Activated CD8-positive, alpha-beta memory T cell treated with anti-CD3 and anti-CD28 coated beads for 4 hours (primary cell): ENCODE measurements at places on chromosomes 2 and 18.

DNA sequence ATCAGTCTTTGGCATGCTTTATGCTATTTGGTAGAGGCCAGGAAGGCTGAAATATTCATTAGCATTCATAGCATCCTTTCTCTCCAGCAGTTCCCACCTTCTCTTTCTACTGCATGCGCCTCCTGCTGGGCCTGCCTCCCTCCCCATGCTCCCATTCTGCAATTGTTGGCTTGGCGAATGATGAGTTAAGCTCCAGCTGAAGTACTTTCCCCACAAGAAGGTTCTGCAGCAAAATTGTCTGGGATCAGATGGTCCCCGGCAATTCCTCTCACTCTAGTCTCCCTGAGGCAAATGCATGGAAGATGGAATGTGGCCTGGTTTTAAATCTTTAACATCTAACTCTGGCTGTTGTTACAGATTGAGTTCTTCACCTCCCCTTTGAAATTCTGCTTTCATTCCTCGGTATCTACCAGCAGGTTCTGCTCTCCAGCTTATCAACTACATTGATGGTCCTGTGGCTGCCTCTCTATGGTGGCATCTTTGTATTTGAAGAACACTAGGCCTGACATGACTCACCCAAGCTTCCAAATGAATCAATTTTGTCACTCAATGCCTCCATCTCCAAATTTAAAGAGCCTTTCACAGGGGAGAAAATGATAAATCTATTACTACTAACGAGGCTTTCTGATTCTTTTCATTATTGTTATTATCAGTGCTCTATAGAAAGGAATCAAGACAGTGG lies 55.9 kb downstream of the KCTD18 start:
- no peak for DNase-seq

- DNase-seq: no peak
Measured at GRCh38 chr2:98912221-98912851, 23.7 kb downstream of the CRACDL start.

GRCh38 chr2:123853161-123853560 lies 171.9 kb upstream of the CNTNAP5 start:
- DNase-seq: no peak

GRCh38 chr2:216665717-216666116 lies 29.6 kb downstream of the IGFBP5 start:
- DNase-seq: no peak

DNA sequence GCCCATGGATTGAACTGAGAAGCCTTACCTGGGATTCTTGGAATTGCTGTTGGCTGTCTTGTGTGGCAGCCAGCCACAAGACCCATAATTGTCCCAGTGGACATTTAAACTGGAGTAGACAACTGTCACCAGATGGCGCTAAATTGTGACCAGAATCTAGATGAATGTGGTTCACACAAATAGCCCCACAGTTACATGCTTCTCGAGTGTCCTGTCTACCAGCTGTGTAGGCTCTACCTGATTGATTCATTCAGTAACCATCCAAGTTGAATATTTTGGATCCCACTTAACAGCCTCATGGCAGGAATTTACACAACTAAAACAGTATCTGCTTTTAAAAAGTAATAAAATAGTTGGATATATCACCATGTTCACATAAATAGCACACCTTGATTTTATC lies 73.2 kb downstream of the MAP4K4 start:
- no peak for DNase-seq

DNA sequence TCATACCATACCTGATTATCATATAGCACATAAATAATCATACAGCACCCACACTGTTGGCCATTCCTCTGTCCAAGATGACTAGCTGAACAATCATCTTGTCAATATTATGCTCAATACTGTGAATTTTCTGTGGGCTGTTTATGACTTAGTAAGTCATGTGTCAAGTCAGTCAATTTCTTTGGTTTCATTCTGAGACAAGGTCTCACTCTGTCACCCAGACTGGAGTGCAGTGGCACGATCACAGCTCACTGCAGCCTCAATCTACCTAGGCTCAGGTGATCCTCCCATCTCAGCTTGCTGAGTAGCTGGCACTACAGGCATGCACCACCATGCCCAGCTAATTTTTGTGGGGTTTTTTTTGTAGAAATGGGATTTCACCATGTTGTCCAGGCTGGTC lies 5.7 kb downstream of the MCM6 start:
- no peak for DNase-seq

DNA sequence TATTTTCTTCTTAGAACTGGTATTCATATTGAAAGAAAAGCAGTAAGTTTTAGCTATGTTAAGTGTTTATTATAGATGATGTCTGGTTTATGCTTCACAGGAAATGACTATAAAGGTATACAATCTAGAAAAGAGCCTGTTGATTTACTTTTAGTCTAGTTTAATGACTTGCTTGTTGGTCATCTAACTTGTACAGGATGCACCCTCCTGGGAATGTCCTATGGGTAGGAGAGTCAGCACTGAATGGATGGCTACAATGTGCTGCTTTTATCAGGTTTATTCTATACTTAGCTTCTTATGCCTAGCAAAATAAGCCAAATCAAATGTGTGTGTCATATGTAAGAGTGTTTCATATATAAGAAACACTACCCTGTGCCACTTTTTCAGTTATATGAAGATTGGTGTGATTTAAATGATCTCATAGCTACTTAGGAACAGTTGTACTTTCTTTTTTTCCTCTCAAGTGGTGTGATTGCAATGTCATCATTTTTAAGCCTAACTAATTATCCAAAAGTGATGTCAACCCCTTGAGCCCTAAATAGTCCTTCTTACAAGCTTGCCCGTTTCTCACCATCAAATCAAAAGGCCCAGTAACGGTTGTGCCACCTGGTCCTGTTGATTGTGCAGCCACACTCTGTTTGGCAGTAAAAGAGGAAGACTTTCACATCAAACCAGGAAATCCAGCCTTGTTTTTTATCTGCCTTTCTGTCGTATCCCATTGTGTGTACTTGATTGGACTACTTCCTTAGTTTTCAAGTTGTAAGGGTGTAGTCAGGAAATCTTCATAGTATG lies 176.0 kb downstream of the DIS3L2 start:
- DNase-seq: no peak

DNA sequence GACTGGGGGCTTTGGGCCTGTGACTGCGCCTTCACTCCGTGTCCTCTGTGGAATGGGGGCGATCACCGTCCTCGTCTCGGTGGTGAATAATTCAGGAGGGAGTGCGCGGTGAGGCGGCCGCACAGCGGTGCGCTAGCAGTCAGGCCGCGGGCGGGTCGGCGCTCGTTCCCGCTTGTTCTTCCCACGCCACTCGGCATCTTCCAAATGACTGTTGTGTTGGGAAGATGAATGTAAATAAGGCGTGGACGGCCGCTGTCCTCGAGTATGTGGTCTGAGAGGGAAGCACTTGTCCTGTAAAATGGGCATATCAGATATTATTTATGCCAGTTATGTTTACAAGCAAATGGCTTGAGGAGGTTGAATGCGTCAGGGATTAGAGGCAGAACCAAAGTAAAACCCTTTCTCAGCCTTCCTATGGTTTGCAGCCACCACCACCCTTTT lies 608 bp upstream of the VPS4B start:
- DNase-seq: no peak

- no peak for DNase-seq
Measured at GRCh38 chr2:68203587-68203986, 45.9 kb downstream of the PNO1 start.

DNA sequence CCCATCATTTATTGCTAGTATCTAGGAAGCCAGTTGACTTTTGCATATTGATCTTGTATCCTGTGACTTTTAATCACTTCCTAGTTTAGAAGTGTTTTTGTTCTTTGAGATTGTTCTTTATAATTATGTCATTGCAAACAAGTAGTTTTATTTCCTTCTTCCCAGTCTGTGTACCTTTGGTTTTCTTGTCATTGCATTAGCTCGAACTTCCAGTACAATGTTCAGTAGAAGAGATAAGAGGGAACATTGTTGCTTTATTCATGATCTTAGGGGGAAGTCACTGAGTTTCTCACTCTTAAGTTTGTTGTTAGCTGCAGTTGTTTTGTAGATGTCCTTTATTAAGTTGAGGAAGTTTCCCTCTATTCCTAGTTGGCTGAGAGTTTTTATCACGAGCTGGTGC lies 61.0 kb downstream of the TRAPPC12 start:
- DNase-seq: no peak
